Mesenchymal stem cell (in vitro differentiated cells and primary cell): ENCODE measurements at places on chromosomes 3 and 15.
A peak's percentile ranks its signal among the peaks of the same experiment; 100 is the strongest.

DNA sequence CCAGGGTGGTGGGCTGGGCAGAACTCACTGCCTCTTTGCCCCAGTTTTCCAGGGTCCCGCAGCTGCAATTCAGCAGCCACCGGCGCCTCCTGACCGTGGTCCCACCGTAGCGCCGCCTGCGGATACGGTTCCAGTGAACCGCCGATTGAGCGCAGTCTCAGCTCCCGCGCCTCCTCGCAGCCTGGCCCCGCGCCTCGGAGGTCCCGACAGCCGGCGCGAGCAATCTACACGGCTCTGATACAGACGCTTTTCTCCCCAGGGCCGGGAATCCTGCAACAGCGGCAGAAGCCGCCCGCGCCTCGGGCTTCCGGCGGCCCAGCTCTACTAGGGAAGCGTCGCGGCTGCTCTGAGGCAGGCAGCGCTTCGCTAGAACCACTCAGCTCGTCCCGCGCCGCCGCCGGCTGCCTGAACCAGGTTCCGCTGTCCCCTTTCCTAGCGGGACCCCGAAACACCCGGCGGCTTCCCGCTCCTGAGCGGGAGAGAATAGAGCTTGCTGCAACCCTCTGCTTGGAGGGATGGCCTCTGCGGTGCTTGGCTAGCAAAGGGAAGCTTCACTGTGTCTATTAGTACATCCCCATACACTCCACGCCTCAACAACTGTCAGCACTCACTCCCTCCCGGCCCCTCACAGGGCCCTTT lies 3.1 kb downstream of the FOXL2NB start:
- no peaks in the 10 kb centered on the region for H3K36me3 ChIP-seq
- no peak overlapping the region for H3K27ac ChIP-seq
- DNase-seq, result peak; percentile 36
- H3K27me3 ChIP-seq, result peaks cover 88% of the 10 kb centered on the region
- peak overlapping the region; percentile 54 for H3K4me3 ChIP-seq
- H3K4me1 ChIP-seq, result peaks cover 40% of the 10 kb centered on the region

DNA sequence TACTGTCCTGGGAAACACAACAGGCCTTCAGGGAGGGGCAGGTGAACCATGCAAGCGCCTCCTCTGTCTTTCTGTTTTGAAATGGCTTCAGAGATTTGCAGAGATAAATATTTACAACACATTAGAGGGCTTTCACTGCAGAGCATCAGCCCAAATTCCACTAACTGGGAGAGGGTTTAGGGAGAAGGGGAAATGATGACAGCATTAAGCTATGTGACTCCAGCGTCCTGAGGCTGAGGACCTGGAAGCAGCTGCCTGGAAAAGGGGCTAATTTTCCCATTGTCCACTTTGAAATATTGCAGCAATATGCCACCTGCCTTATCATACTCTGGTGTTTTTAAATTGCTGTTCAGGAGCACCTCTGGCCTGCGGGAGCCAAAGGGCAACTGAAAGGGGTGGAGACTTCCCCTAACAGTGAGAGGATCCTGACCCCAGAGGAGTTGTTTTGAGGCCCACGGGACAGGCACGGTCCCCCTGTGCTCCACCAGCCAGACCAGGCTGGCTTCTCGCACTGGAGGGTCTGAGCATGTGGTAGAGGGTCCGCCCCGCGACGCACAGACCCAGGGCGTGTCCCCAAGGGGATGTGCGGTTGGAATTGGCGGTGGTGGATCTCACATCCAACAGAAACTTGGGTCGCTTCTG lies 110.6 kb downstream of the XXYLT1 start:
- peak overlapping the region; percentile 29 for H3K4me3 ChIP-seq
- no peak overlapping the region for H3K27ac ChIP-seq
- no peaks in the 10 kb centered on the region for H3K27me3 ChIP-seq

GRCh38 chr3:129747136-129747535 lies 140.7 kb upstream of the PLXND1 start:
- DNase-seq, result no peak
- no peak overlapping the region for H3K4me3 ChIP-seq

DNA sequence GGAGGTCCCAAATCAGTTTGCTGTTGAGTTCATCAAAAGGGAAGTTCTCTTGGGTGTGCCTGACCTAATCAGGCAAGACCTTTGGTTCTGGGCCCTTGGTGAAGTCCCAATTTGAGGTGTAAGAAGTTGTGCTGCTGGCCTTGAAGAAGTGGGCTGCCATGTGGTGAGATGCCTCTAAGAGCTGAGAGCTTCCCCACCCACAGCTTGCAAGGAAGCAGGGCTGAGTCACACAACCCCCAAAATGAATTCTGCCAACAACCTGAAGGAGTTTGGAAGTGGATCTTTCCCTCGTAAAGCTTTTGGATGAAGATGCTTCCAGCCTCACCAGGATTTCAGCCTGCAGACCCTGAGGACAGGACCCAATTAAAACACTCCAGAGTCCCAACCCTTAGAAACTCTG lies 129.3 kb upstream of the NSMCE3 start:
- DNase-seq, result no peak
- H3K36me3 ChIP-seq, result no peaks in the 10 kb centered on the region
- H3K27me3 ChIP-seq, result peaks cover 10% of the 10 kb centered on the region

- peak overlapping the region; percentile 61 for H3K4me3 ChIP-seq
- no peaks in the 10 kb centered on the region for H3K36me3 ChIP-seq
- DNase-seq, result no peak
- H3K27me3 ChIP-seq, result no peaks in the 10 kb centered on the region
- peaks cover 22% of the 10 kb centered on the region for H3K4me1 ChIP-seq
These were observed 62.3 kb downstream of the XXYLT1 start for GRCh38 chr3:195208631-195209030.

DNA sequence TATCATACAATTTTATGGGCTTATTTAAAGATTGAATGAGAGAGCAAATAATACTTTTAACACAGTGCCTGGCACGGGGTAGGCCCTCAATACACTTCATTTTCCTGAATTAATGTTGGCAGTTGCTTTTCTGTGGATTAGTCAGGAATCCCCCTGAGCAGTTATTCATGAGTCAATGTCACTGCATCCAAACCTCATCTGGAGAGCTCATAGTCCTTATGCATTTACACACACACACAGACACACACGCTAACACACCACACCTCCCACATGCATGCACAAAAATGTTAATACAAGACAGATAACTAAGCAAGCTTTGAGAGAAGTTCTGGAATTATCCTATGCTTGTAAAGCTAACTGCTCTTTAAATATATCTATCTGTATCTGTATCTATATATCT lies 34.0 kb upstream of the TNFAIP8L3 start:
- H3K4me3 ChIP-seq, result no peak overlapping the region
- no peaks in the 10 kb centered on the region for H3K36me3 ChIP-seq
- no peak overlapping the region for H3K27ac ChIP-seq
- H3K4me1 ChIP-seq, result peaks cover 4% of the 10 kb centered on the region
- DNase-seq, result no peak
- no peaks in the 10 kb centered on the region for H3K27me3 ChIP-seq

- no peak overlapping the region for H3K4me3 ChIP-seq
- no peaks in the 10 kb centered on the region for H3K27me3 ChIP-seq
- DNase-seq, result no peak
- peaks cover 17% of the 10 kb centered on the region for H3K36me3 ChIP-seq
- no peak overlapping the region for H3K27ac ChIP-seq
These were observed 25.7 kb upstream of the RAD18 start for GRCh38 chr3:8988791-8989558.

DNA sequence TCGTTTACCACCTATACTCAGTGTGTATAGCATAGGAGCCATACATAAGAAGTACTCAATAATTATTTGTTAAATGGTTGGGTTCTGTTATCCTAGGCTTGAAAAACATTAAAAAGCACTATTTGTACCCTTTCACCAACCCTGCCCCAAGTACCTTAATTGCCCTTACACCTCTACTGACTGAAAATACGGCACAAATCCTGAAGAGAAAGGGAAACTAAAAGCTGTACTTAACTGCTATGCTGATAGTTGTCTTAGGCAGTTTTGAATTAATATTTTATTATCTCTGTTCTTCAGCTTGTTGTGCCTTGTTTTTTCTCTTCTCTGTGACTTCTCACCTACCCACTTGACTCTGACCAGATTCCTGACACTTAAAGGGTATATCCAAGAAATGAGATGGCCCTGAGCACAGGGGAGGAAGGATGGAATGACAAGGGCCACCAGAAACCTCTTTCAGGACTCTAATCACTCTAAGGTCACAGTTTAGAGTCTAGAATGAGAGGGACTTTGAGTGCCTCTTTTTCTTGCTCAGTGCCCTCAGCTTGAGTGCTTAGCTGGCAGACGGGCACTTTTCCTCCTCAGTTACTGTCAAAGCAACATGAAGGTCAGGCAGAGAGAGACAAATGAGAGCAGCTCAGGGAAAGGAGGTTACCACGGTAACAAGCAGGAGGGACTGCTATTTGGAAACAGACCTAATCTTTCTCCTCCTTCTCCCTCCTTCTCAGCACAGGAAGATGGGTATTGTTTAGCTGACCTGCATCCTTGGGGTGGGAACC lies 136.5 kb downstream of the ZNF609 start:
- peaks cover 3% of the 10 kb centered on the region for H3K4me1 ChIP-seq
- DNase-seq, result peak; percentile 74
- H3K4me3 ChIP-seq, result peak overlapping the region; percentile 12
- H3K27me3 ChIP-seq, result no peaks in the 10 kb centered on the region
- no peak overlapping the region for H3K27ac ChIP-seq

DNA sequence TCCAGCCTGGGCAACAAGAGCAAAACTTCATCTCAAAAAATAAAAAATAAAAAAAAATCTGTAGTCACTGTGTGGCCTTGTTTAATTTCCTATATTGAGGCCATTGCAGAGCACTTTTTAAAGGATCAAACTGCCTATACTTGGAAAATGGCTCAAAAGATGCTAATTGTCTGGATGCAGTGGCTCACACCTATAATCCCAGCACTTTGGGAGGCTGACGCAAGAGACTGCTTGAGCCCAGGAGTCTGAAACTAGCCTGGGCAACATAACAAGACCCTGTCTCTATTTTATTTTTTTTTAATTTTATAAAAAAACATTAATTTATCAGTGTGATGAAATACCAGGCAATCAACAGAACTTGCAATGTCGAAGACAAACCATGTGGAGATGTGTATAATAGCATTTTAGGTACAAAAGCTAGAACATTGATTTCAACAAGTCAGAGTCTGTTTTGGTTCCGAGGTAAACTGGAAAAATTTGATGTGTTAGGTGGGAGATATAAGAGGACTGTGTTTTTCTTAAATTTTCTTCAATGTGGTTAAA lies 47.0 kb upstream of the SETD2 start:
- no peak overlapping the region for H3K27ac ChIP-seq
- no peaks in the 10 kb centered on the region for H3K27me3 ChIP-seq
- H3K4me1 ChIP-seq, result no peaks in the 10 kb centered on the region
- H3K4me3 ChIP-seq, result no peak overlapping the region
- no peak for DNase-seq

DNA sequence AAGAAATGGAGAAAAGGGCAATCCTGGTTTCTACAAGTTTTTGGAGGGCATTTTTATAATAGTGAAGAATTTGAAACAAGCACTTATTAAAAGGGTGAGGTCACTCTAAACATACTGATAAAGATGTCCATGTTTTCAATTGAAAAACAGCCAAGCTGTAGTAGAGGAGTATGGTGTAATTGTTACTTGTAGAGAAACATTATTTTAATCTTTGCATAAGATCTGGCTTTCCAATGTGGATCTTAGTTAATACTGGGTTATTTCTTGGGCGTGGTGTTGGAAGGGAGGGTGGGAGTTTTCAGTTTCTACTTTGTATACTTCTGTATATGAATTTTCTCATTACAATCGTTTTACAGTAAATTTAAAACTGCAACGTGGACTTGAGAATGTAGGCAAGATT lies 22.8 kb downstream of the MORF4L1 start:
- no peaks in the 10 kb centered on the region for H3K4me1 ChIP-seq
- H3K36me3 ChIP-seq, result peaks cover 30% of the 10 kb centered on the region
- no peak overlapping the region for H3K4me3 ChIP-seq
- no peak overlapping the region for H3K27ac ChIP-seq
- no peaks in the 10 kb centered on the region for H3K27me3 ChIP-seq

GRCh38 chr3:29282427-29283230 lies 1.8 kb downstream of the RBMS3 start:
- no peaks in the 10 kb centered on the region for H3K36me3 ChIP-seq
- peak; percentile 67 for DNase-seq
- peak overlapping the region; percentile 99 for H3K27ac ChIP-seq
- peaks cover 2% of the 10 kb centered on the region for H3K4me1 ChIP-seq

DNA sequence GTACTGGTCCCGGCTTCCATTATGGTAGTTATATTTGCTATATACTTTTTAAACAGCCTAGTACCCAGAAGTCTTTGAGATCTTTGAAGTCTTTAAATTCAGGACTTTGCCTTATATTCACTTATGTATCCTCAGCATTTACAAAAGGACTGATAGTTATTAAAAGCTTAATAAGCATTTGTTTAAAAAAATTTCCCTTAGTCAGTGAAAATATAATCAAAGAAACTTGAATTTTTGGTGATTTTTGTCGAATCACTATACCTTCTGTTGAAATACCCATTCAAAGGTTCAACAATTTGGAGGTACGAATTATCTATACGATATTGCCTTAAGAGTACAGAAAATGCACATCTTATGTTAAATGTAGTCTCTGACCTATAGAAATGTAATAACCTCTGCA lies 721.4 kb downstream of the NSUN3 start:
- no peaks in the 10 kb centered on the region for H3K4me1 ChIP-seq
- H3K27me3 ChIP-seq, result no peaks in the 10 kb centered on the region
- no peak overlapping the region for H3K4me3 ChIP-seq
- no peaks in the 10 kb centered on the region for H3K36me3 ChIP-seq
- H3K27ac ChIP-seq, result no peak overlapping the region
- no peak for DNase-seq

DNA sequence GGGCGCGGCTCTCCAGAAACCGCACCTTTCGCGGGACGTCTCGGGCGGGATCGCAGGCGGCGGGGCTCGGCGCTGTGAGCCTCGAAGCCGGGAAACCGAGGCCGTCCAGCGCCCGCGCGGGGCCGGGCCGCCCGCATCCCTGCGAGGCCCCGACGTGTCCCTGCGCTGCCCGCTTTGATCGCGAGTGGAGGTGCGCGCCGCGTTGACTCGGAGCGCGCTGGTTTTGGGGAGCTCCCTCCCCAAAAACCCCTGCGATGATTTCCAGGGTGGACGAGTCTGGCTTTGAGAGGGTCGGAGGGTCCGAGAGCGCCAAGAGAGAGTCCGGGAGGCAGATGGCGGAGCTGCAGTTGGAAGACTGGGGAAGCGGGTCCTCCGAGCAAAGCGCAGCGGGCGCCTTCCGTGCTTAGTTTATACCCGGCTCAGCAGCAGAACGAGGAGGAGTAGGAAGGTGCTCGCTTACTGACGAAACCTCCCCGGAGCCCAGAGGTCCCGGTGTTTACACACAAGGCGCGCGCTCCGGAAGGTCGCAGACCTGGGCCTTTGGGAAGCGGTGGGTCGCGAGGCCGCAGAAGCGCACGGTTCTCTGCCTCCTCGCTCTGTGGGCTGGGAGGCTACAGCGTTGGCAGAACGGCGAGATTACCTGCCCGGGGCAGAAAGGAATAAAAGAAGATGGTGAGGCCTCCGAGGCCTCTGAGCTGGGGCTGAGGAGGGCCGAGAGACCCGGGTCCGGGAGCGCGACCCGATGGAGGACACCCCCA lies 687 bp downstream of the ALDH1A3 start:
- H3K4me1 ChIP-seq, result peaks cover 19% of the 10 kb centered on the region
- H3K27ac ChIP-seq, result no peak overlapping the region
- DNase-seq, result peak; percentile 43
- H3K27me3 ChIP-seq, result peaks cover 81% of the 10 kb centered on the region
